ENCODE measurements at places on chromosomes 2 and 18. TPM values are rescaled to one million over a fixed set of nuclear protein-coding genes. Genes with fewer than 3 reads are reported as not detected.

AMER3 gene
- total RNA-seq: not detected

ITGA4 gene
- total RNA-seq: 2.0 TPM

MEP1B gene
- 0.07 TPM for total RNA-seq

CFAP53 gene
- 0.41 TPM for total RNA-seq

RND3 gene
- total RNA-seq: 52.9 TPM

KATNAL2 gene
- total RNA-seq: 3.3 TPM

IL1F10 gene
- not detected for total RNA-seq

Data from A549 treated with CORT108297 at 1 μM for 4 hours (cell line).